ENCODE measurements at places on chromosomes 7 and 10.

DNA sequence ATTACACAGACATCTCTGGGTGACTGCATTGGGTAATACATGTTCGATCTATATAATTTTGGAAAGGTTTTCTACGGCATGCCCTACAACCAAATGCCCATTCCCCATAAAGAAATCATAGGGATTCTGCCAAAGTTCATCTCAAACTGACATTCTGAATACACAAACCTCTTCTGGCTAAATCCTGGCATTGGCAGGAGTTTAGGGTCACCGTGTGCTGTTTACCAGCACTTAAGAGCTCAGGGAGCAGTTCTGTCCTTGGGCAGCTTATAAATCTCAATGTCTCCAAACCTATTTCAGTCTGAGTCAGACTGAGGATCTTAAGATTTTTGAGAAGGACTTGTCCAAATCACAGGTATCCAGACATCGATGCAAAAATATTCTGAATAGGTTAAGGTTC, 809.6 kb upstream of the LRRN3 start:
- no peak for DNase-seq

- no peak for DNase-seq
Measured at GRCh38 chr10:91290607-91291006, 70.1 kb downstream of the PCGF5 start.

DNA sequence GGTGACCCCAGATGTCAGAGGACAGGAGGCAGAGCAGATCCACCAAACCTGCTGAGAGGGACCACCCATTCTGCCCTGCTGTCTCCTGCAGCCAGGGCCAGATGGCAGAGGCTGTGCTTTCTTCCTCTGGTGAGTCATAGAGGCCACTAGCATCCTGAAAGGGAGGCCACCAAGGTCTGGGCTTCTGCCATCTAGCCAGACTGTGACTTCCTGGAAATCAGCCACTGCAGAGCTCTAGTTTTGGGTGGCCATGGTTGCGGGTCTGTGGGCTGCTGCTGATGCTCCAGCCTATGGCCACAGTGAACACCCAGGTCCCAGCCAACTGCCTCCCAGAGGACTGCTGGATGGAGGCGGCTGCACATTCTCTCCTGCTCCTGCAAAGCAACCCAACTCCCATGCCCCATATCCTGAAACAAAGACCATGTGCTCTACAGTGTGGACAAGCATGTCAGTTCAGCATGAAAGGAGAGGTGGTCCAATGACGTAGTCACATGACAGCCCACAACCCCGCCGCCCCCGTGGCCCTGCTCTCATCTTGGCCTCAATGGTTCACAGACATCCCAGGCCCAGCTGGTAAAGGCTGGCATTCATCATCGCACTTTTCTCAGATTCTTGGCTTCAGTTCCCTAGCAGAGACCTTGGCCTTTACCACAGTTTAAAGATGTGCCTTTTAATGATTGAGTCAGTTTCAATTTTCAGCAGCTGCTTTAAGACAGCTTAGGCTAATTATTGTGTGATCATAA, 73.9 kb upstream of the CXCL12 start:
- no peak for DNase-seq

GRCh38 chr10:102653060-102653459, 8.8 kb downstream of the TRIM8 start:
- DNase-seq, result no peak

DNA sequence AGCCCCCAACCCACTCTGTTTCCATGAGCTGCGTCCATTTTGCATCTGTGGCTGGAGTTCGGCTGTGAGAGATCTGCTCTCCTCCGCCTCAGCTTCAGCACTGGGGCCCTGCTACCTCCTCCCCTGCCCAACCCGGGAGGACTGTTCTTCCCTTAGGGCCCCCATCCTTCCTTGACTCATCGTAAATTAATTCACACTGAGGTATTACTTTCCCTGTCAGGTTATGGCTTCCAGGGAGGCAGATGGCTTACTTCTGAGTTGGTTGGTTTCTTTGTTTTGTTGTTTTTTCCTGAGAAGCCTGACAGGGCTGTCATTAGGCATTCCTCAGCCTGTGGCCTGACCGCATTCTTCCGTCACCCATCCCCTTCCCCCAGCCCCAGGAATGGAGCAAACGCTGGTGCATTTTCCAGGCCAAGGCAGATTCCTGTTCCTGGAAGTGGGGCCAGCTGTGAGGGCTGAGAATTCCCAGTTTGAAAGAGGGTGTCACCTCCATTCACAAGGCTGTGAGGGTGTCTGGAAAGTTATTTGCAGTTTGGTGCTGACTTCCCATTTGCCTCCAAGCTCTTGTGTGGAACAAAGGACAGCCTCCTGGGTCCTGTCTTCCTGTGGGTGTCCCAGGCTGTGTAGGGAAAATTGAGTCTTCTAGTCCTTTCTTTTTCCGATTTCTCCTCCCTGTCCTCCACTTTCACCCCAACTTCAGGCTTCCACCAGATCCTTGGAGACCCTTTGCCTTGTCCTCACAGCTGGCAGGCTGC, 11.7 kb downstream of the CPA5 start:
- no peak for DNase-seq

- DNase-seq, result no peak
Measured at GRCh38 chr10:49351669-49352068, 44.2 kb downstream of the DRGX start.

- no peak for DNase-seq
Measured at GRCh38 chr10:77850620-77851231, 75.8 kb downstream of the DLG5 start.

GRCh38 chr10:132924046-132924952, 18.1 kb downstream of the CFAP46 start:
- no peak for DNase-seq

GRCh38 chr7:158366916-158367633, 220.5 kb downstream of the PTPRN2 start:
- no peak for DNase-seq

DNA sequence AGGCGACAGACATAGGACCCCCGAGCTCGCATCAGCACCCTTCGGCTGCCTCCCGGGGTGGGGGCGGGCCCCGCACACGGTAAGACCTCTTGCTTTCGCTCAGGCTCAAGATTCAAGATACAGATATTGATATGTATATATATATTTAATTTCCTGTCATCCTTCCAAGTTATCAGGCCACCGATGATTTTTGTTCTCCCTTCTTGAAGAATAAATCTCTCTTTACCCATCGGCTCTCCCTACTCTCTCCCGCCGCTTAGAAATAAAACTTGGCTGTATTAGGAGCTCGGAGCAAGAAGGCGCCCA, 603 bp downstream of the ADRA2A start:
- no peak for DNase-seq

Measured in activated CD4-positive, CD25-positive, alpha-beta regulatory T cell treated with anti-CD3 and anti-CD28 coated beads, Interleukin-2, amount 50 U/mL, for 72 hours (primary cell).